ENCODE measurements at places on chromosomes 11 and 22. TPM values are rescaled to one million over a fixed set of nuclear protein-coding genes. Genes with fewer than 3 reads are reported as not detected.

The DESI1 gene
- total RNA-seq = 41.3 TPM

The VPREB1 gene
- total RNA-seq = not detected

The MAJIN gene
- total RNA-seq = not detected

The PDGFD gene
- 11.7 TPM for total RNA-seq

The MAPK8IP2 gene
- total RNA-seq = 0.08 TPM

The CRYBB2 gene
- not detected for total RNA-seq

The MCHR1 gene
- 1.5 TPM for total RNA-seq

The MTA2 gene
- 30.0 TPM for total RNA-seq
